ENCODE measurements at places on chromosomes 12 and 14. TPM values are rescaled to one million over a fixed set of nuclear protein-coding genes. Genes with fewer than 3 reads are reported as not detected.

PMEL gene
- 3.9 TPM for polyA plus RNA-seq

OTX2 gene
- polyA plus RNA-seq = not detected

PARP11 gene
- polyA plus RNA-seq = 22.1 TPM

SLCO1C1 gene
- 0.65 TPM for polyA plus RNA-seq

TSPAN19 gene
- polyA plus RNA-seq = 0.88 TPM

OTUB2 gene
- polyA plus RNA-seq = 5.9 TPM

GLS2 gene
- polyA plus RNA-seq = 2.7 TPM

SAMD4A gene
- polyA plus RNA-seq = 10.1 TPM

CLEC4E gene
- polyA plus RNA-seq = 1.8 TPM

GRCh38 chr12:96060041-96060440 is 24.7 kb upstream of the LTA4H start:
- no peak for DNase-seq

DNA sequence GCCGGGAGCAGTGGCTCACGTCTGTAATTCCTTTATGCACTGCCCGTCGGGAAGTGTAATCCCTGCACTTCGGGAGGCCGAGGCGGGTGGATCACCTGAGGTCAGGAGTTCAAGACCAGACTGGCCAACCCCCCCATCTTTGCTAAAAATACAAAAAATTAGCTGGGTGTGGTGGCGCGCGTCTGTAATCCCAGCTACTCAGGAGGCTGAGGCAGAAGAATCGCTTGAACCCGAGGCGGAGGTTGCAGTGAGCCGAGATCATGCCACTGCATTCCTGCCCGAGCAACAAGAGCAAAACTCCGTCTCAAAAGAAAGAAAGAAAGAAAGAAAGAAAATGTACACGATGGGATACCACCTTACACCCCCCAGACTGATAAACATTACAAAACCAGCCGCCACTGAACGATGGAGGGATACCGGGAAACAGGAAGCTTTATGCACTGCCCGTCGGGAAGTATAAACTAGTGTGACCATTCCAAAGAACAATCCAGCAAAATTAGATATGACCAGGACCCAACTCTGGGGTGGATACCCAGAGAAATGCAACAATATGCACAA is 1.1 kb downstream of the ABCD4 start:
- DNase-seq = no peak

- DNase-seq = no peak
These were observed at the start of gene MYH7 for GRCh38 chr14:23435543-23436326. Gene MYH7 (minus strand): TSS chr14:23435660. CDS start chr14:23433732, 1,928 bp downstream.

- DNase-seq = peak; percentile 38
These were observed 46.3 kb downstream of the NTS start for GRCh38 chr12:85920324-85920947.

- DNase-seq = no peak
These were observed 7.8 kb upstream of the ADGRD1 start for GRCh38 chr12:130945786-130946492.

DNA sequence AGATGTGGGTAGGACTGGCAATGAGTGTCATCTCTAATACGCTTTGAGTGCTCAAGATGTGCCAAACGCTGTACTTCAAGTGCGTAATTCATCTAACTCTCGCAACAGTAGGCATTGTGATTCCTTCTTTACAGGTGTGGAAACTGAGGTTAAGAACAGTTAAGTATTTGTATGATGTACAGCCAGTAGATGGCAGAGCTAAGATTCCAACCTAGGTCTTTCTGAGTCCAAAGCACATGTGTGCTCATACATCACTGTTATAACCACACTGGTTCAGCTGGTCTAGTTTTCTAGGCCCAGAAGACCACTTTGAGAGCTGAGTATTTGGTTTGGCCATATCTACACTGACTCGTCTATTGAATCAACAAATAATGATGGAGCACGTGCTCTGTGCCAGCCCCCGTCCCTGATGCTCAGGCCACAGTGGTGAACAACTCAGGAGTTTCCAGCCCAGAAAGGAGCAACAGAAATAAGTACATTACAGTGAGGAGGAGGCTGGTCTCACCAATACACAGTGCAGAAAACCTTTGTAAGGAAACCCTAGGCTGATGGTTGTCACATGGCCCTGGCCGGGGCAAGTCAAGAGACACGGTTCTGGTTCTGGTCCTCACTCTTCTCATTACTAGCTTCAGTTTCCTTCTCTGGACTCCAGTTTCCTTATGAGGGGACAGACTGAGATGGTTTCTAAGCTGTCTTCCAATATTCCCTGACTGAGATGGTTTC is 69.3 kb upstream of the SCN8A start:
- DNase-seq = no peak

DNA sequence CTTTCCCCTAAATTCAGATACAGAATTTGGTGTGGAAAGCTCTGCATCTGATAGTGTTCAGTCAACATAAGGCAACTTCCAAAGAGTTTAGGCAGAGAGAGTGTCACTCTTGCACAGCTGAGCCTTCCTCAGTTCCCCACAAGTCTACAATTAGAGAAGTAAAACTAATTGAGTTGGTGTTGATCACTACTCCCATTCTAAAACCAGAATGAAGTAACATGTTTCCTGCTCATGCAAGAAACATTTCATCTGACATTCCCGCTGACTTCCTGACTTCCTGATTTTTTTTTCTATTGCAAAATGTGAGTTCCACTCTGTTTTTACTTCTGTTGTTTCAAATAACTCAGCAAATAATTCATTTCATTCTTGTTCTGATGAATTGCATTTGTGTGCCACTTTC is 271.0 kb downstream of the ALG10B start:
- DNase-seq = no peak

GRCh38 chr14:101407328-101407727 is 154.0 kb upstream of the DIO3 start:
- no peak for DNase-seq

GRCh38 chr12:52250048-52250990 is 17.3 kb downstream of the KRT7 start:
- no peak for DNase-seq

GRCh38 chr14:71705460-71705859 is 226.8 kb upstream of the RGS6 start:
- DNase-seq = no peak

GRCh38 chr14:61733972-61734371 is 28.2 kb upstream of the SNAPC1 start:
- DNase-seq = no peak

DNA sequence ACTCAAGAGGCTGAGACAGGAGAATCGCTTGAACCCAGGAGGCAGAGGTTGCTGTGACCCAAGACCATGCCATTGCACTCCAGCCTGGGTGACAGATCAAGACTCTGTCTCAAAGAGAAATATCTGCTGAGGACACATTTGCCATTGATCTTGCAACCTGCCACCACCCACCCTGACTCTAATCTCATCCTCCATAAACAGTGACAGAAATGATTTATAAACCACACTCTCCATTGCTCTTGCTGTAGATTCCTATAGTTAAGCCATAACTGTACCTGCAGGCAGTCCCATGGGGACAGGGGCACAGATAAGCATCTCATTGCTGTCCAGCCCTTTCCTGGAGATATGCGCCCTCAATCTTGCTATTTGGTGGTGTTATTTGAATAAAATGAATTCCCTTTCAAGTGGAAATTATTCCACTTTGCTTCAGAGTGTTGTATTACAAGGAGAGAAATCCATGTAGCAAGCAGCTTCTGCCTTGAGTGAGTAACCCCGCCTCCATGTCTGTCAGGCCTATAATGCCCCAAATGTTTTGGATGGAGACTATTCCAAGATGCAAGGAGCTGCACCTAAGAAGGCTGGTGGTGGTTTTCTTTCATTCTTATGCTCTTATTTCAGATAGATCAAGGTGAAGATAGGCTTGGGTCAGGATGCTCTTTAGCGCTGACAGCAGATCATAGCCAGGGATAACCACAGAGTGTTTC is 3.0 kb upstream of the ZDHHC22 start:
- DNase-seq = no peak

DNA sequence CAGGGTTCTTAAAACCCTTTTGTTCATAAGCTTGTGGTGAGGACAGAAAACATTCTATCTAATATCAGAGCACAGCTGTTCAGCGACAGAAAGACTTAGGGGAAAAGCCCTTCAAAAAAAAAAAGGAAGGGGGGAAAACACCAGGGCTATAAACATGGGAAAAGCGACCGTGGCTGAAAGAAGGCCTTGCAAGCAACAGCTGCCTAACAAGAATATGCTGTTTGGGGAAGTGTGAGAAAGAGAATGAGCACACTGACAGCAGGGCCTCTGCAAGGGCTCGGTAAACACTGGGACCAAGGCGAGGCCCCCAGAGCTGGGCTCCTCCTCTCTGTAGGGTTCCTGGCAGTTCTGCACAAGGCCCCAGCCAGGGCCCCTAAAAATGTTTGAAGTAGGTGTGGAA is 27.4 kb upstream of the CCND2 start:
- DNase-seq = no peak

GRCh38 chr12:12442548-12443071 is 85.7 kb downstream of the BORCS5 start:
- DNase-seq = no peak

DNA sequence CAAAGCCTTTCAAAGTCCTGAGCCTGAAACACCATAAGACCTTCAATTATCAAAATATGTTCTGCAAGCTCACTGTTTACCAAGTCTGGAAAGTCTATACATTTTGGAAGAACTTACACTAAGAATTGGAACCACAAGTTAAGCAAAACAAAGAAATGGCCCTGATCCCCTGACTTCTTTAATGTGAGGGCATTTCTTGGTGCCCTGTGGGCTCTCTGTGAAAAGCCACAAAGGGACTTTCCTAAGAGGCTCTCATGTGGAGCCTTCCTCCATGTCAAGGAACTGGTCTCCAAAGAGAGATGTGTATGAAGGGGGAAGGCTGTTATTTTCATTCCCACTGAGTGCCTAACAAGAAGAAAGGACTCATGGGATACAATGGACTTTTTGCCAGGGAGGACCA is 13.5 kb upstream of the MYH6 start:
- no peak for DNase-seq

DNA sequence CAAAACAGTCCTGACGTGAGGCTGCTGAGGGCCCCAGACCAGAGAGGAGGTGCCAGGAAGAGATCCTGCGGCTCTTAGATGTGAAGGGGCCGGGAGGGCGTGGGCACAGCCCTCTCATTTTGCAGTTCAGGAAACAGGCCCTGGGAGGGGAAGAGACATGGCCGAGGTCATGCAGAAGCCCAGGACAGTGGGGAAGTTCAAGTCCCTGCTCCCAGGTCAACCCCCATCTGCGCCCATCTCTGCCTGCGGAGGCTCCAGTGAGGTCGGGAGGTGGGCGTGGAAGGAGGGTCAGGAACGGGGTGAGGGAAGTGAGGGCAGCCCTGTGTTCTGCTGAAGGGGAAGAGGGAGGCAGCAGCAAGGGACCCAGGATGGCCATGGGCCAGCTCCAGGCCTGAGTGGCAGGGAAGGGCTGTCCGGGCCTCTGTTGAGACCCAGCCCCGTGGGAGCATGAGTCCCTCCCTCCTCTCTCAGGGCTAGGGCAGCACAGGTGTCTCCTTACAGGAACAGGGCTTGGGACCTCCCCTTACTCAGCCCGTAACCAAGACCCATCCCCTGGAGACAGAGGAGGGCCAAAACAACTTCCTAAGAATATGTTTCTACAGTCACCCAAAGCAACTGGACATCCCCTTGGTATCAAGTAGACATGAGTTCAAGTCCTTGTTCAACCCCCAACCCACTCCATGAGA is 90.8 kb downstream of the LGMN start:
- no peak for DNase-seq

DNA sequence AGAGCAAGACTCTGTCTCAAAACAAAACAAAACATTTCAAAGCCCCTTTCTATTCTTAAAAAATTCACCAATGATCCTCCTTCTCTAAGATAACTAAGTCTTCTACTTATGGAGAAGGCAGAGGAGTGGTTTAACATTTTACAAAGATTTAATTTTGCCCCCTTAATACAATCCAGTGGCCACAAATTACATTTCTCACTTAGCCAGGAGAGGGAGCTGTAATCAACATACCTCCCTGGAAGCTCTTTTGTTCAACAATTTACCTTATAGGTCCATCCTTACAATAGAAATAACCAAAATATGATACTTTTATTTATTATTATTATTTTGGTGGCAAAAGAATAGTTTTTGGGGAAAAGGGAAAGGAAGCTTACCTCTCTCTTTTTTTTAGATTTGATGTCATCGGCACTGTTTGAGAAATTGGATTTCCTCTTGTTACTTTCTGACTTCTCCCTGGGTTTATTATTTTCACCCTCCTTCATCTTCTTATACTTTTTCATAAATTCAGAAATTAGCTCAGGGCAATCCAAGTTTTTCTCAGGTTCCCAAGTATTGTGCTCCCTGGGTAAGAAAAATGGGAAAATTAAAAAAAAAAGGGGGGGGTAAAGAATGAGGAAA is 28.1 kb downstream of the CBX5 start:
- no peak for DNase-seq

DNA sequence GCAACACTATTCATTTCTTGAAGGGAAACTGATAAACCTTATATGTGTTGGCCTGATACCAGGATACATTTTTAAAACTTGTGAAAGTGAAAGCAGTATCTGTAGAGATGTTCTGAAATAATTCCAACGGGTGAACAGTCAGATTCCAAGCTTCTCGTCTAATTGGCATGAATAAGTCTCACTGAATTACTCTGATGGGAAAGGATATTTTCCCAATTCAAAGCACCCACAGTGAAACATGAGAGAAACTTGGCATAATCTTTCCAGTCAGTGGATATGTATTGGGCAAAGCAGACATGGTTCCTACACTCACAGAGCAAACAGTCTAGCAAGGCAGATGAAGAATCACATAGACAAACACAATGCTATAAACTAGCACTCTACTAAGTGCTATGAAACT is 413.1 kb downstream of the MED13L start:
- DNase-seq = no peak

DNA sequence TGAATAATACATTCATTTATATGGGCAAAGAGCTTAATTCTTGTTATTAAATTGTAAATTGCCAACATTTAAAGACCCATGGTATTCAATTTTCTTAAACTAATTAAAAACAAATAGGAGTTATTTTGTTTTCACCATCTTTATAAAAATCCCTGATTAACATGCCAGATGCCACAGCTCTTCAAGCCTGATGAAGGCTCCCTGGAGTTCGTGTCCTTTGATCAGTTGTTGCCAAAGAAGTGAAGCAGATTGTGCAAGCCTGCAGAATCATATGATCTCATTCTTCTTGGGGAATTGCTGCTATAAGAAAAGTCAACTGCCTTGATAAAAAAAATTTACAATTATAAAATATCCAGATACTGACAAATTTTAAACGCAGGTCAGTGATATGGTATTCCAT is 288.3 kb upstream of the PPFIA2 start:
- no peak for DNase-seq

- no peak for DNase-seq
These were observed 107.1 kb upstream of the DIO3 start for GRCh38 chr14:101454229-101454628.

DNA sequence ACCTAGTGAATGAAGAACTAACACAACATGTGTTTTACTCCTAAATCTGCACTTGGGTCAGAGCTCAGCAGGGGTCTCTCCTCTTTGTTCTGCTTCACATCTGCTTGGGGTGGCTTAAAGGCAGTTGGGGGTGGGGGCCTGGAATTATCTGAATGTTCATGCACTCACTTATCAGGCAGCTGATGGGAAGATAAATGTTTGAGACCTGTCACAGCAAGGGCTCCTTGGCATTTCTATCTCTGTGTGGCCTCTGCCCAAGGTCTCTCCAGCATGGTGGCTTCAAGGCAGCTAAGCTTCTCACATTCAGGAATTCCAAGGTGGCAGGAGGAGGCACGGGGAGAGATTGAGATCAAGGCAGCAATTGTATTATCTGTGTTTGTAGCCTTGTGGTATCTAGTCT is 6.4 kb upstream of the HMGA2 start:
- no peak for DNase-seq

GRCh38 chr14:94774344-94775090 is 4.6 kb upstream of the GSC start:
- no peak for DNase-seq

- no peak for DNase-seq
These were observed 154.7 kb downstream of the SLC38A4 start for GRCh38 chr12:46671102-46671501.
